Activated CD8-positive, alpha-beta memory T cell treated with anti-CD3 and anti-CD28 coated beads for 1 hour (primary cell): ENCODE measurements at places on chromosomes 5 and 9.

DNA sequence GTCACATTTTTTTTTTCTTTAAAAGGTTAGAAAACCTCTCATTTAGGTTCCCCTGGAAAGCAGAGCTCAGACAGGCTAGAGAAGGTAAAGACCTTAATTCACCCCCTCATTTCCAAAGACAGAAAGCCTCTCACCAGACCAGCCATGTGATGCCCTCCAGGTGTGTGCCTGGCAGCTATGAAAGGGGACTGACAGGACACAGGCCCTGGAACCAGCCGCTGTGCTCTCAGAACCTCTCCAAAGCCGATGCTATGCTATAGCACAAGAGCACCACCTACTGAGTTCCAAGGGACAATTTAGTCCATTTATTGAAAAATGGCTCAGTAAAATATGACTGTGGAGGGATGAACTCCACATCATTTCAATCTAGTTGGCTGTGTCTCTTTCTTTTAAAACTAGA is 48.8 kb downstream of the FANCC start:
- no peak for DNase-seq

DNA sequence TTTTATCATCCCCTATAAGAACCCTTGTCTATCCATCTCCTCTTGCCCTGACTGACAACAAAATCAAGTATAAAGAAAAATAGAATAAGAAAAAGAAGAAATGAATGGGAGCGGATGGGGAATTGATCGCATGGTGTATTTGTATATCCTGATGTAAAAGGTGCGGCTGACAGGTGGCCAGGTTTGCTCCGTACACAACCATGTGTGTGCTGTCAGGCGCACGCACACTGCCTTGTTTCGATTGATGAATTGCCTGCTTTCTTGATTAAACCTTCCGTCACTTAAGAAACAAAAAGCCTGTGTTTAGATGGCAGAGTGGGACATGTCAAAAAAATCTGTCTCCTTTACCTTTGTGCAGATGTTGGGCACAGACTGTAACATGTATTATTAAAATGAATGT is 102.6 kb downstream of the MVB12B start:
- DNase-seq, result no peak

GRCh38 chr5:53219610-53220009 is 110.1 kb upstream of the MOCS2 start:
- DNase-seq, result no peak

DNA sequence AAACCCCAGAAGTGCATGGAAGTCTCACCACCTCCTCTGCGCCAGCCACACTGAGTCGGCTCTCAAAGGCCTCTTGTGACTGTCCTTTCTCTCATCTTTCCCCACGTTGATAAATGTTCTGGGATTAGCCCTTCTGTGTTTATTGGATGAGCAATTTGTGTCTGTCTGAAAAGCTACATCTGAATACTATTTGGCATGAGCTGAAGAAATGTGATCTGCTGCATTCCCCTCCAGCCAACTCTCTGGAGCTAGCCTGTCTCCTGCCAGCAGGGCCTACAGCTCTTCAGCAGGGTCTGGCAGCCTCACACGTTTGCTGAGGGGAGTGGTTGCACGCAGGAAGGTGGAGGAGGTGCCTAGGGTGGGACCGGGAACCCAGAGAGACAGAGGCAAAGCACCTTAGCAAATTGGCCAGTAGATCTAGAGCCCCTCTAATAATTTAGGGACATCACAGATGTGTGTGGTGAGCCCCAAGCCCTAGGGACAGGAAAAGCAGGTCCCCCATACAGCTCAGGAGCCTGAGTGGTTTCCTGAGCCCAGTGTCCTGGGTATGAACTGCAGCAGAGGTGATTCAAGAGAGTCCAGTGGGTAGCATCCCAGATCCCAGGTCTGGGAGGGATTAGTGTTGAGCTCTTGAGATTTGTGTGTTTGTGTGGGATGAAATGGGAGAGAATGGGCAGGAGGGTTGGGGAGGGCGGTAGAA is 20.5 kb upstream of the B4GALT1 start:
- DNase-seq, result no peak

DNA sequence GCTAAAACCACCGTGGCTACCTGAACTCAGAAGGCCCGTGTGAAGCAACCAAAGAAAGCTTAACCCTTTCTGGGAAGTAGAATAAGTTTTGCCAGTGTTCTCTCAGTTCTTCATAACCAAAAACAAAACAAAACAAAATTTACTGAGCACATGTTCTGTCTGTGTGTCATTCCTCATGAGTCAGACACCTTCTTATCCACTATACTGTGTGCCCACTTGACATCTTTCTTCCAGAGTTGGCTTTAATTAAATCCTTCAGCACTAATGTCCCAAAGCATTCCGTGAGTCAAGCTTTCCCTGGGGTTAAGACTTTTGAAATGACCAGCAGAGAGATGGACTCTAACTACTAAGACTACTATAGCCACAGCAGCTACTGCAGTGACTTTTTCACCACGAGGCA is 61.3 kb downstream of the GLIS3 start:
- DNase-seq, result no peak

DNA sequence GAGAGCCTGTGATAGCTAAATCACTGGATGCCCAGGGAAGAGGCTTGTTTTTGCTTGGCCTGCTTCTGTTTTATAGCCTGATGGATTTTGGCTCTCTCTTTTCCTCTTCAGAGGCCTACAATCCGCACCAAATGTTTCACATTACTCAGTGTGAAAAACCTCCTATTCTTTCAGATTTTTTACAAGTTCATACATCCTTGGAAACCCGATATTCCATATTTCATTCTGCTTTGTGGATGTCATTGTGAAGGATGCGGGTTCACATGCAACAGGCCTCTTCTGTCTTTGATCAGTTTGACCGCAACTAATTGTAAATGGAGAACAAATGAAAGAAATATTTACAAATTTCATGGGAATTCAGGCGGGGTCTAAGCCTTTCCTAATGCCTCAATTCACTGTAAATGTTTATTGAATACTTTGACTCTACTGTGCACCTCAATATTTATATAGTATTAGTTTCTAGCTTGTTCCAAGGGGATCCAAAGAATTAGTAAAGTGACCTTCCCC is 269.9 kb downstream of the DMRT2 start:
- no peak for DNase-seq

DNA sequence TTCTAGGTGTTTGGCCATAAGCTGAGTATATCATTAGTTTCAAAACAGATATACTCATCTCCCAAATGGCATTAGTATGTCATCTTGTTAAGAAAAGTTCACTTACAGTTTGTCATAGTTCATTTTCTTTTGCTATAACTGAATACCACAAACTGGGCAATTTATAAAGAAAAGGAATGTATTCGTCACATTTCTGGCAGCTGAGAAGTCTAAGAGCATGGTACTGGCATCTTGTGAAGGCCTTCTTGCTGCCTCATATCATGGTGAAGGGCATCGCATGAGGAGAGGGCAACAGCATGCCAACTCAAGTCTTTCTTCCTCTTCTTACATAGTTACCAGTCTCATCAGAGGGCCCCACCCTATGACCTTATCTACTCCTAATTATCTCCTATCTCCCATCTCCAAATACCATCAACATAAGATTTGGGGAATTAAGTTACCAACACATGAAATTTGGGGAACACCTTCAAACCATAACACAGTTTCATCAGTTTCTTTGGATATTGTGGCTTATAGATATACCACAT is 20.4 kb upstream of the ITGA1 start:
- DNase-seq, result no peak

- DNase-seq, result no peak
These were observed 78.8 kb upstream of the GPBP1 start for GRCh38 chr5:57094753-57095683.

- no peak for DNase-seq
These were observed 28.1 kb upstream of the SPATA31E1 start for GRCh38 chr9:87854580-87854955.
